ENCODE measurements at places on chromosomes 12 and 14.

DNA sequence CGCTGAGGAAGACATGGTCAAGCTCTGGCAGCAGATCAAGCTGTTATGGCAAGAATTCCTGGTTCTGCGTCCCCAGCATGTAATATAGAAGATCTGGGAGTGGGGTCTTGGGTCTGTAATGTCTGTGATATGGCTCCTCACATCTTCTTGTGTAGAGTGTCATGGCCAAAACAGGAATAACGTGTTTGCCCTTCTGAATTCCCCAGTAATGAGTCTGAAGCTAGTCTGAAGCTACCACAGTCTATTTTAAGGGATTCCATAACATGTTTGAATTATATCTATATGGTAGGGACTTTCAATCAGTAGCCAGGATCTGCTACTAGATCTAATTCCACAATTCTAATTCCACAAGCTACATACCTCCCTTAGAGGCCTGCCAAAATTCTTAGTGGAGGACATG lies 31.4 kb upstream of the SOX5 start:
- DNase-seq: no peak

DNA sequence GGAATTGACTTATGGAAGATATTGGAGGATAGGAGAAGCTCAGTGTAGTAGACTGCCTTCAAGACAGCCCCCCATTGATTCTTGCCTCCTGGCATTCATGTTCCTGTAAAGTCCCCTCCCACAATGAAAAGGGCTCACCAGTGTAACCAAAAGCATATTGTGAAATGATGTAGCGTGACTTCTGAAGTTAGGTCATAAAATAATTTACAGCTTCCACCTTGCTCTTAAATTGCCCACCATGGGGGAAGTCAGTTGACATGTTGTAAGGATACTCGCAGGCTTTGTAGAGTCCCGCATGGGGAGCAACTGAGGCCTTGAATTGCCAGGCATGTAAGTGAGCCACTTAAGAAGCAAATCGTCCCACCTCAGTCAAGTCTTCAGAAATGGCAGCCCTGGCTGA lies 25.1 kb downstream of the GTSF1 start:
- no peak for DNase-seq

DNA sequence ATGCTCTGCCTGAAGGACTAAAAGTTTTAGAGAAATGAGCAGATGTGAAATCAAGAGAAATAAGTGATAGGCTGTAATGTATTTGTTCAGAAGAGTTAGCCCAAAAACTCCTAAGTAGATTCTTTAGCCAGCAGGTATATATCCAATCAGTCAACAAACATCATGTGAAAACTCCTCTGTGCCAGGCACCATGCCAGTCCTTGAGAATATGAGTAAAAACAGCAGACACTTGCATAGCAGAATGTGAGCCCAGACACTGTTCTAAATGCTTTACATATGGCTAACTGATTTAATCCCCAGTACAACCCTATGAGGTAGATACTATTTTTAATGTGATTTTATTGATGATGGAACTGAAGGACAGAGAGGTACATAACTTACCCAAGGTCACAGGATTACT lies 329.8 kb downstream of the PAWR start:
- no peak for DNase-seq

- DNase-seq: no peak
Observed at GRCh38 chr12:70508178-70508577, 129.1 kb downstream of the PTPRB start.

- no peak for DNase-seq
Observed at GRCh38 chr14:59739794-59740193, 130.8 kb downstream of the RTN1 start.

DNA sequence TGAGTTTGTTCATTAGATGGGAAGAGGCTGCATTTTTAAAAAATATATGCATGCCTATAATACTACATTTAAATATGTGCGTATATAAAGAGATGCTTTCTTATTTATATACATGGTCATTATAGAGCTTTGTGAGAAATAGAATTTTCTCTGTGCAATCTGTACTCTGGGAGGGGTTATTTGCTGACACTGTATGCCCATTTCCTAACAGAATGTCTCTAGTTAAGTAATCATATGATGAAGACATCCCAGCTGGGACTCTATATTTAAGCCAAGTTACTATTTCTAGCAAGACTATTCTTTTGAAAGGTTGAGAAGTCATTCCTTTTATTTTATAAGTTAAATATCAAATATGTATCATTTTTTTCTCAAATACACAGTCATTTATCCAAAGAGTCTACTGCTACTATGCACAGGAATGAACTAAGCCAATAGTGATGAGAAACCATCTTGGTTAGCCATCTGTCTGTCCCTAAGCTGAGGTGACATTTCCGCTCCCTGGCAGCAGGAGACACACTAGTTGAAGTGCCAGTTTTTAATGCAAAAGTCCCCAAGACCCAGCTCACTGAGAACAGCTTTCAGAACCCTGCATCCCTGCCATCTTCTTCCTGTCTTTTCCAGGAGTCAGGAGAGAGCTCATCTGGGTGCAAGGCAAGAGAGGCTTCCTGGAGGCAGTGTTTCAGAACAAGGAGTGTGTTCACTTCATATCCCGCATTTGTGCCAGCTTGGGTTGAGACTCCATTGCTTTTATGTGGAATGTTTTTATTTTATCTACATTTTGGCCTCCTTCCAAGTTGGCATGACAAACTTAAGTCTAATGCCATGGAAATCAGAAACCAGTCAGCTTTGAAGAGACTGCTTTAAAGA lies 69.5 kb downstream of the TMEM132C start:
- no peak for DNase-seq

All from stimulated activated CD4-positive, alpha-beta T cell treated with anti-CD3 and anti-CD28 coated beads, Interleukin-12 subunit alpha, Interleukin-12 subunit beta, amount 100 ng/mL, for 24 hours (primary cell).